ENCODE measurements at places on chromosomes 12 and 14.

- DNase-seq, result no peak
Observed at GRCh38 chr12:20211981-20212421, 156.3 kb upstream of the PDE3A start.

DNA sequence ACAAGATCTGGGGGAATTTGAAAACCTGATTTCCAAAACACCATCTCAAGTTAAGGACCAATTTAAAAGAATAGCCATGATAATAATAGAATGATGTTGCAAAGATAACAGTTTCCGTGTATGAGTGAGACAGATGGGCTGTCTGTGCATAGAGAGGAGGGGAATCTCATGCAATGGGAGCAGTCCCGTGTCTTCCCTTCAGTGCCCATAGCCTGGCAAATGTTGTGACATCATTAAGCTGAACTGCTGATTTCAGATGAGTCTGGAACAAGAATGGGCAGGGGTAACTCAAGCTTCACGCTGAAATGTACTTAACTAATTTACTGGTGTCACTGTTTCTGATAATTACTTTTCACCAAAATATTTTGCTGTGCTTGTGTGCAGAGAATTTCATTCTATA, 454.0 kb downstream of the FOXG1 start:
- DNase-seq, result no peak

DNA sequence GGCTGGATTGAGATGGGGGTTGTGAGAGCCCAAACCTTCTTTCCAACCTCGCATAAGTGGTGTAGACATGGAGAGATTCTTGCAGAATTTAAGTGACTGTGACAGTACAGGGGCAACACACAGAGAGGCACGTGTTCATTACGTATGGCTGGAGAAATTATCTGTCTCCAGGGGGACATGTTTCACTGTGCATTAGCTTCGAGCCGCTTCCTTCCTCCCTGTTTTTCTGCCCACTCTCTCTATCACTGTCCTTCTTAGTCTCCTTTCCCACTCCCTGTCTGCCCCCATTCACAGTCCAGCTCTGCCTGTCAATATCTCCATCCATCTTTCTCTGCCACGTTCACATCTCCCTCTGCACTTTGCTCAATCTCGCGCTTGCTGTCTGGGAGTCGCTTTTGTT, 11.5 kb upstream of the C14orf93 start:
- no peak for DNase-seq

GRCh38 chr14:22184157-22184829, 404.7 kb downstream of the DAD1 start:
- peak; percentile 23 for DNase-seq

DNA sequence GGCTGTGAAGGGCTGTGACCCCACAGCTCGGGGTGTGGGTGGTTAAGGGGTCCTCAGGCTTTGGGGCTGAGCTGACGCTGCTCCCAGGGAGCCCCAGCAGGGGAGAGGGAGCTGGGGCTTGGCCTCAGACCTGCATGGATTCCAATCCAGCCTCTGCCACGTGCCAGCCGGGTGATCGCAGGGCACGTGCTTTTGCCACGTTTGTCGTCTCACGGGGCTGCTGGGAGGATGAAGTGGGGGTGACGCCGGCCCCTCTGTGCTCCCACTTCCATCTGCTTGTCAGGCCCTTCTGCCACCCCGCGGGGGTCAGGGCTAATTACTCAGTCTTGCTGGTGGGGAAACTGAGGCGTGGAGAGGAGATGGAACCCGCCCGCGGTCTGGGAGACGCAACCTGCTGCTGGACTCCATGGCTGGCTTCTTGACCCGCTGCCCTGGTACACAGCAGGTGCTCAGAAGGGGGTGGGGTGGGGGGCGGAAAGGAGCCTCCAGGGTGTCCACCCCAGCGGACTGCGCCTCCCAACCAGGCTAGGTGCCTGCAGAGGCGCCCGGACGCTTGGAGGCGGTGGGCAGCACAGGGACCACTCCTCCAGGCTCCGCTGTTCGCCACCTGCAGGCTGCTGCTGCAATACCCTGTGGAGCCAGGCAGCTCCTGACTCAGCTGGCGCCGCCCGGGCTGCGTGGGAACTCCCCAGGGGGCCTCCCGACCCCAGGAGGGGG, 36.4 kb upstream of the PRIMA1 start:
- DNase-seq, result no peak
